ENCODE measurements at places on chromosomes 7 and 10. TPM values are rescaled to one million over a fixed set of nuclear protein-coding genes. Genes with fewer than 3 reads are reported as not detected.

Gene MRPS24
- 90.7 TPM for total RNA-seq

Gene TMEM130
- 1.5 TPM for total RNA-seq

Gene HOXA5
- total RNA-seq = not detected

DNA sequence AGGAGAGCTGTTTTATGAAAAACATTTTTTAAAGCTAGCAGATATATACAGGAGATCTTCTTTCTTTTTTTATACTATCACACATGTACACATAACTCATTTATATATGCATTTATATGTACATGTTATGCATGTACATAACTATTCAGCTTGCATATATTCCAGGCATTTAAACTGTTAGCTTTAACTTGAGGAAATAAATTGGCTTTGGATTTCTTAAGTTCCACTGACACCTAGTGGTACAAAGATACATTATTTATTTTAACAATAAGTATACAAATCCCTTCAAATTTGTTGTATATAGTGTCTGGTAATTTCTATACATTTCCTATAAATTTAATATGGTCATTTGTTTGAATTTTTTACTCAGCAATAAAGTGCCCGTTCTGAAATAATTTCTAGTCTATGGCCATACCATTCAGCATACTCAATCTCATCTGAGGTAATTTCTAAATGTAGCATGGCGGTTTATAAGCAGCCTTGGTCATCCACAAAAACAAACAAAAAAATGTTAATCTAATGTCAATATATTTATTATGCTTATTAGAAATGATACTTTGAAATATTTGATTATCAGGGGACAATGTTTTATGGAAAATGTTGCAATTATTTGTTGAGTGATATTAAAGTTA is 11.6 kb downstream of the ZDHHC6 start:
- H3K4me3 ChIP-seq = no peak overlapping the region
- no peak for DNase-seq
- H3K27me3 ChIP-seq = no peaks in the 10 kb centered on the region
- H3K4me1 ChIP-seq = no peaks in the 10 kb centered on the region
- H3K36me3 ChIP-seq = peaks cover 19% of the 10 kb centered on the region
- H3K27ac ChIP-seq = no peak overlapping the region

- H3K4me1 ChIP-seq = no peaks in the 10 kb centered on the region
- H3K36me3 ChIP-seq = no peaks in the 10 kb centered on the region
- DNase-seq = no peak
- H3K4me3 ChIP-seq = no peak overlapping the region
- H3K27me3 ChIP-seq = no peaks in the 10 kb centered on the region
These were observed 287.5 kb downstream of the GRID1 start for GRCh38 chr10:86079088-86079487.

DNA sequence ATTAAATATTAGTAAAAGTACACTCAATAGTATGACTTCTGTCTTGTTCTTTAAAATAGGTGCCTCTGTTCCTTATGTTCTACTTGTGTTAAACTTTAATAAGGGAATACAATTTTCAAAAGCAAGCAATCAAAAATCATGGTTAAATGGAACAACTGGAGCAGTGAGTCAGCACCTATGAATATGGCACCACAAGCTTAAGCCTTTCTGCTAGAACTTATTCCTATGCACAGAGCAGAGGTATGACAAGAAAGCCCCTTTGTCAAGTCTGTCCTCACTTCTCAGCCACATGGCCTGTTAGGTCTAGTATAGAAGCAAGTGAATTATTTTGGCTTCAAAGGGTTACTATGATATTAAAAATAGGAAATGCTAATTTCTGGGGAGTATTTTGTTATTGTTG is 29.8 kb downstream of the FAM13C start:
- DNase-seq = no peak
- peaks cover 28% of the 10 kb centered on the region for H3K4me1 ChIP-seq
- no peak overlapping the region for H3K27ac ChIP-seq
- H3K27me3 ChIP-seq = no peaks in the 10 kb centered on the region
- no peak overlapping the region for H3K4me3 ChIP-seq

GRCh38 chr7:28958980-28959347 is 834 bp upstream of the TRIL start:
- DNase-seq = no peak
- no peaks in the 10 kb centered on the region for H3K36me3 ChIP-seq
- H3K27me3 ChIP-seq = peaks cover 7% of the 10 kb centered on the region
- peak overlapping the region; percentile 77 for H3K4me3 ChIP-seq
- no peak overlapping the region for H3K27ac ChIP-seq
- H3K4me1 ChIP-seq = peaks cover 34% of the 10 kb centered on the region

DNA sequence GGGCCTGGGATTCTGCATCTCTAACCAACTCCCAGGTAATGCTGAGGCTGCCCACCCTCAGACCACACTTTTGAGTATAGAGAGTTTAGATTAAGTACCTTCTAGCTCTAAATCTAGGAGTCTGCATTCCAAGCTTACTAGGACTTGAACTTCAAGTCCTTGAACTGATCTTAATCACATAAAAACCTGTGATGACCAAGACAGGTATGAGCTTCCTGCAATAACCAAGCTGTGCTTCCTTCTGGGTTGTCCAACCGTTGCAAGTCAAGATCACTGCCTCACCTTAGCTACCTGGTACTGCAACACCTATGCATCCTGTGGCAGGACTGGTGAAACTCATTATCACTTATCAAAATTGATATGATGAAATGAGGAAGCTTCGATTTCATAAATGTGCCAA is 32.9 kb upstream of the RAPGEF5 start:
- H3K4me3 ChIP-seq = no peak overlapping the region
- H3K36me3 ChIP-seq = no peaks in the 10 kb centered on the region
- peaks cover 3% of the 10 kb centered on the region for H3K27me3 ChIP-seq
- H3K4me1 ChIP-seq = peaks cover 6% of the 10 kb centered on the region

Measured in osteocyte (in vitro differentiated cells).